OCI-M1 (cell line): ENCODE measurements at places on chromosomes 3 and 15.
A peak's percentile ranks its signal among the peaks of the same experiment; 100 is the strongest.

DNA sequence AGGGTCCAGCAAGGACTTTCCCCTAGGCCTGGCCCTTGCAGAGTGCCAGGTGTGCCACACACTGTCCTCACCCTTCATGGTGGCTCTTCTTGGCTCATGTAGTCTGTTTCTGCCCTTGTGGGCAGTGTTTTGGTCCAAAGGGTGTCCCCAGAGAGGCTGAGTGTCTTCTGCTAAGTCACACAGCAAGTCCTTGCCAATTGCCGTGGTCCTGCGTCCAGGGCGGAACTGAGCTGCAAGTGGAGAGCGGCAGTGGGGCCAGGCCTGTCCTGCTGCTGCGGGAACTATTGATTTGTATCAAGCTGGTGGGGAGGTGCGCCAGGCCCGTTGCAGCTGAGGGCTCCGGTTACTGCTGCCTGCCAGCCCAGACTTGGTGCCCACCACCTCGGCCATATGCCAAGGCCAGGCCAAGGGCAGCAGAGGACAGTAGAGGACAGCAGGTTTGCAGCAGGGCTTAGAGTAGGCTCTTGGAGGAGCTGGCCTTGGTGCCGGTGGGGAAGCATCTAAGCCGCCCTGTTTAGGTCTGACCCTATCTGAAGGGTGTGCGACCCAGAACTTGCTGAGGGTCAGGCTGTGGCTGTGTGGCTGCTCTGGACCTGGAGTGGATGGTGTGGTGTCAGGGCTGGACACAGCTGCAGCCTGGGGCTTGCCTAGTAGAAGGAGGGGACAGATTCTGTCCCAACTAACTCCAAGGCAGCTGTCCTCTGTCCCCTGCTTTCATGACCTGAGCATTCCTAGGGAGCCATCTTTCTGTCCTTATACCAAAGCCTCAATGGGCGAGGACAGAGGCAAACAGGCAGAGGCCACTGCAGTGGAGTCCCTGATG lies 4.5 kb downstream of the AMIGO3 start:
- no peak for DNase-seq

DNA sequence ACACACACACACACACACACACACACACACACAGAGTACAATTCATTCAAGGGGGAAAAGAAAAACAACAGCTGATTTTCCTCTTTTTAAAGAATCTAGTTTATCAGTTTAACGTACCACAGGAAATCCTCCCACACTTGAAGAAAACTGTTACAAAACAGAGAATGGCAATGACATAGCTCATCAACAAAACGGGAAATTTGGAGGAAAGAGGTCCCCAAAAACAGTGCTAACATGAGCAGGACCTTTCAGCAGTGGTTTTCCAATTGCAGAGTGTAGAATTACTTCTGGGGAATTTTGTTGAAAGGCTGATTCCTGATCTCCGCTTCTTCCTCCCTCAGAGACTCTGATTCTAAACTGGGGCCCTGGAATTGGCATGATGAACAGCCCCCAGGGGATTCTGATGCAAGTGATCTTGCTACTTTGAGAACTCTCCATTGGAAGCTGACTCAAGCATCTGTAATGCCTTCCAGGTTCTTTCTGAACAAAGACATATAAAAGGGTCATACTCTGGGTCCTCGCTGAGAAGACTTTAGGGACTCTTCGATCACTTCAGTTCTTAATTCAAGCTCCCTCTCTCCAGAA lies 442.6 kb upstream of the PROK2 start:
- DNase-seq = peak; percentile 10

GRCh38 chr3:65729555-65729954 lies 309.2 kb downstream of the MAGI1 start:
- DNase-seq = no peak

- peak; percentile 5 for DNase-seq
These were observed 19.8 kb downstream of the PCSK6 start for GRCh38 chr15:101469520-101470288.

- DNase-seq = no peak
These were observed 12.9 kb downstream of the CELF6 start for GRCh38 chr15:72307026-72307425.

- DNase-seq = peak; percentile 76
These were observed 94.0 kb downstream of the CYP19A1 start for GRCh38 chr15:51244423-51244869.

DNA sequence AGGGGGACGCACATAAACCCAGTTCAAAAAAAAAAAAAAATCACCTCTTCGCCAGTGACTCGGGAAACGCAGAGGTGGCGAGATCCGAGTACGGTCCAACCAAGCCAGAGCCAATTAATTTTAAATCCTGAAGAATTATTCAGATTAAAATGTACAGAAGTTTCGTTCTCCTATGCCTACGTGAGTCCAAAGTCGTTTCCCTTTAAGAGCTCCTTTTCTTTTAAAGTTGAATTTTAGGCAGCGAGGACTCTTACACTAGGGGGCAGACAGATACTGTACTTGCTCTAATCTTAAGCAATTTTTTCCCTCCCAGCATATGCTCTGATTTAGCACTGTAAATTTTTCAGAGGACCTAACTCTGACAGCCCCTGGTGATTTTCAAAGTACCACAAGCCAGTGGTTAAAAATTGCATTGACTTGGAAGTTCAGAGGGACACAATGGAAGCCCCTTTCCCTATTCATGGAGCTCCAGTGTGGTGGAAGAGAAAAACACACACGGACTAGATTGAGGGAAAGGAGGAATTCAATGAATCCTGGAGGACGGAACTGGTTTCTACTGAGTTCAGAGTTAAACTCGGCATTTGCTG lies 3.3 kb upstream of the NR2F2 start:
- DNase-seq = peak; percentile 95

GRCh38 chr3:66411961-66412887 lies 88.6 kb downstream of the LRIG1 start:
- DNase-seq = no peak
